NCI-H1694 treated with DMSO at 0.1 percent for 48 hours (cell line): ENCODE measurements at places on chromosomes 5 and 9.
A peak's percentile ranks its signal among the peaks of the same experiment; 100 is the strongest.

GRCh38 chr5:61641748-61642565 is 309.9 kb downstream of the ZSWIM6 start:
- no peak for DNase-seq

DNA sequence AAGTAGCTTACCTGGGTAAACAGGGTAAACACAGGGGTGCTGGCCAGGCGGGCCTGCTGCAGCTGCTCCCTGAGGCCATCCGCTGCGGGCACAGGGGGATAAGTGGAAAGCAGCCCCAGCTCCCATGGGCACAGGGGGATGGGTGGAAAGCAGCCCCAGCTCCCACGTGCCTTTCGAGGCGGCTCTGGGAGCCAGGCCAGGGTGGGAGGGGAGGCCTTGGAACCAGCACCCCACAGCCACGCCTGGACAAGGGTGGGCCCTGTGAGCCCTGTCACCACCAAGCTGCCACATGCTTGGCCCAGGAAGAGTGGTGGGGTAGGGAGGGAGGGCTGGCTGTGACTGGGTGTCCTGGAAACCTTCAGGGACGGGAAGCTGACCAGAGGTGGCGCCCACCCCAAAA is 7.8 kb upstream of the CARD9 start:
- DNase-seq: no peak

GRCh38 chr9:34568774-34569173 is 20.8 kb downstream of the CNTFR start:
- DNase-seq: peak; percentile 38

- no peak for DNase-seq
Observed at GRCh38 chr5:95925939-95926338, 35.7 kb downstream of the ELL2 start.

DNA sequence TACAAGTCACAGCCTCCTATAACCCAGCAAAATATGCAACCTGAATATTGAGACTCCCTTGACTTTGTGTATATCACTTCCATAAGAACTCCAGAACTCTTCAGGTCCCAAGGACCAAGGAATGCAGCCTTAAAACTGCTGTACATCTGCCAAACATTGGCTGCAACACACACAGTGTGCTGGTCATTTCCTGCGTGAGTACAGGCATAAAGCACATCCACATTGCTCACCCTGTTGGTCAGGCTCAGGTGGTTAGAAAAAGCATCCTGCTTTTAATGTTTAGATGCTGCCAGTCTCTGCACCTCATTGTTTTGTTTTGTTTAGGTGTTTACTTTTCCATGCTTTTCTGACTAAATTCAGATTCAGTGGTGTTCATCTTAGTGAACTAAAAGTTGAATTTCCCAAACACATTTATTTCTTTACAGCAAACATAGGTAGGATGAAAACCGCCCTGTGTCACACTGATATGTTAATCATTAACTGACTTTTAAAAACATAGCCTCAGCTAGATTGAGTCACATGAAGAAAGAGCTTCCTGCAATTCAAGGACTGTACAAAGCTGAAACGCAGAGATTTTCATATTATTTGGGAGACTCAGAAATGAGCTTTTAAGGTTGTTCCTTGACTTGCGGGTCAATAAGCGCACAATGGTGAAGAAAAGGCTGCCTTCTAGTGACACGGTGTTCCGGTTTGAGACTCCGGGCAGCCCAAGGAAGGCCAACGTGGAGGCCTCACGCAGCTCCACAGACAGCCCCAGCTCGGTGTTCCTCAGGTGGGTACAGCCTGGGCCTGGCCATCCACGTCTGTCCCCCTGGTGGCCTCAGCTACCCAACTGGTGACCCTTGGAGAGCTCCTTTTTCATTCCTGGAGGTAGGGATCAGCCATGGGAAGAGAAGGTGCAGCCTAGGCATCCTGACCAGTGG is 52.2 kb upstream of the GRAMD2B start:
- DNase-seq: no peak

DNA sequence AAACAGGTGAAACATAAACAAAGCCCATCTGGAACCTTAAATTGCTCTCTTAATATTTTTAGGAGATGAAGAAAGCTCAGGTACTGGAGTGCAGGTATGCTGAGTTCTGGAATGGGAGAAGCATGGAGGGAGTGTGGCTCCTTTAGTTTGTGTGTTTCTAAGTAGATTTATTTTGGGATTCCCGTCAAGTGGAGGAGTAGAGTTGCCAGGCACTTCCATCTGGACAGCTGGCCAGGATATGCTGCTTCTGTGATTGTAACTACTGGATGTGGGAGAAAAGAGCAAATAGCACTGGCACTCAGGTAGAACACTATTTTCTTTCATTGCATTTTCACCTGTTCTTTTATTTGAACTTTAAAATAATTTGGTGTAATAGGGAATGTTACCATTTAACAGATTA is 182.3 kb upstream of the MAST4 start:
- no peak for DNase-seq

DNA sequence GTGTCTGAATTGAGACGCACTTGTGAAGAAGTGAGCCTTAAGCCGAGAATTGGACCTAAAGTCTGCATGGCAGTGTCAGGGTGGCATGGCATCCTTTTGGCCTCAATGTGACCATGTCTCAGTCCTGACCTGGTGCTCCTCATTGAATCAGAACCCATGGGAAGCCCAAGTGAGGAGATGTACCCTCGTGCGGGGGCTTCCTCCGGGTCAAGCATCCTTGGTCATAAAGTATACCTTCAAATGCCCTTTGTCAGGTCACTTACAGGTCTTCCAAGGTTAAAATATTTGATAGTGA is 202.2 kb downstream of the GADD45G start:
- no peak for DNase-seq

DNA sequence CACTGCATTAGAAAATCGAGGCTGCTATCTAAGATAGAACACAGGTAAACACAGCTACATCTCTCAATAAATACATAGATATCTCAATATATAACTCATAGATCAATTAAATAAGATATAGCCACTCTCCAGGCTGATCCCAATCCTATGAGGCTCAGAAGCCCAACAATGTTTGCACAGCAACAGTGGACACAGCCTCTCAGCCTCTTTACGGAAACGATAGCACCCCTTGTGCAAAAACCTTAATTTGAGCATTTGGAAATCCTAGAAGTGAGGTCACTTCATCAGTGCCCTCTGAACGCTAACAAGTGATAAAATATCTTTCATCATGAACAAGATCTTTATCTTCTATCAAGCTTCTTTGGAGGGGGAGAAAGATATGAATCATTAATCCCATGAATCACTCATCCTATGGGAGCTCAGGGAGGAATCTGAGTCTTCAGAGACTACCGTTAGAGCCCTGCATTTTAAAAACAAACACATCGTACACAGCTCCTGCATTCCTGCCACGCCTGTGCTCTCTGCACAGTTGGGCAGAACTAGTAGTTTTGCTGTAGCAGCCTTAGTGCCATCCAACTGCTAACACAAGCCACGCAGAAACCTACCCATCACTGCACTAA is 71.4 kb downstream of the MED27 start:
- no peak for DNase-seq

GRCh38 chr9:137112564-137113384 is 1.8 kb downstream of the DPP7 start:
- DNase-seq: no peak
